Hematopoietic multipotent progenitor cell treated with erythropoietin and hydrocortisone succinate and interleukin-3 and kit ligand, for 17 days (in vitro differentiated cells): ENCODE measurements at places on chromosomes 11 and 22.

DNA sequence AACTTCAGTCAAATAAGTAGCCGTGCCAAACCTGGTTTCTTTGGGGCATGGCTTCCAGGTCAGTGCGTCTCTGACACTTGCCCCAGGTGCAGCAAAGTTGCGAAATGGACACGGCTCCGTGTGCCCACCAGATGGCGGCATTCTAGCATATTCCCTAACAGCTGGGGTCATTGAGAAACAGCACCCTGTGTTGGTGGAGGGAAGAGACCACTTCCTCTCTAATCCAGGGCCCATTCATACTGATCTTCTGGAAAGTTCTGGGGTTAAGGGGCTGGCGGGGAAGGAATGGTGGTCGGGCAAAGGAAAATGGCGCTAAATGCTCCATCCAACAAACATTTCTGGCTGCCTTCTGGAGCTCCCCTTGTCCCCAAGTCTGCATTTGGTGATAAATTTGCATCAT, 141.2 kb upstream of the TIMP3 start:
- peak; percentile 31 for DNase-seq

DNA sequence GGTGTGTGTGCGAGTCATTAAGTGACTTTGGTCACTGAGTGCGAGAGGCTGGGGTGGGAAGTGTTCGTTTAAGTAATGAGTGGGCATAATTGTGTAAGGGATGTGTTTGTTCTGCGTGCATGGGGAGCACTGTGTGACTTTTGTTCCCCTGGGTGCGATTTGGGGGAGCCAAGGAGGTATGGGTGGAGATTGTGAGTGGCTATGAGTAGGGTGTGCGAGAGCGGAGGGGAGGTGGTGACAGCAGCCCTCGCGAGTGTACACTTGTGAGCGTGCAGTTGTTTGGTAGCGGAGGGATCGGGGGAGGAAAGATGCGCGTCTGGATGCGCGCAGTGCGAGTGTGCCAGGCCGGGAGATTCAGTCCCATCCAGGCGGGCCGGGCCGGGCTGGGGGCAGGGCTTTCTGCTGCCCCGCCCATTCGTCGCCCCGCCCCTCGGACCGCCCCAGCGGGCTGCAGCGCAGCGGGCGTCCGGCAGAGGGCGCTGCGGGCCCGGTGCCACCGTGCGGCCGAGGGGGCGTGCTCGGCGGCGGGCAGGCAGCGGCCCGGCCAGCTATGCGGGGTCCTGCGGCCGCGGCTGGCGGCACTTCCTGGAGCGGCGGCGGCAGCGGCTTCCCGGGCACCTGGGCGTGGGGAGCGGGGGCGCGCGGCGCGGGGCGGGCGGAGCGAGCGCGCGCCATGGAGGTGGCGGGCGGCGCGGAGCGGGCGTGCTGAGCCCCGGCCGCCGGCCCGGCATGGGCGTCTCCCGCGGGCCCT, at the start of gene DGKZ:
Gene DGKZ, plus strand, starts transcription at position 578 of the 751 bp plus-strand sequence. CDS start 197 bp downstream, outside the sequence.
- peak; percentile 90 for DNase-seq

GRCh38 chr11:101407324-101407723, 176.5 kb downstream of the TRPC6 start:
- no peak for DNase-seq

- DNase-seq, result no peak
Observed at GRCh38 chr11:120078397-120078796, 59.5 kb downstream of the TRIM29 start.

DNA sequence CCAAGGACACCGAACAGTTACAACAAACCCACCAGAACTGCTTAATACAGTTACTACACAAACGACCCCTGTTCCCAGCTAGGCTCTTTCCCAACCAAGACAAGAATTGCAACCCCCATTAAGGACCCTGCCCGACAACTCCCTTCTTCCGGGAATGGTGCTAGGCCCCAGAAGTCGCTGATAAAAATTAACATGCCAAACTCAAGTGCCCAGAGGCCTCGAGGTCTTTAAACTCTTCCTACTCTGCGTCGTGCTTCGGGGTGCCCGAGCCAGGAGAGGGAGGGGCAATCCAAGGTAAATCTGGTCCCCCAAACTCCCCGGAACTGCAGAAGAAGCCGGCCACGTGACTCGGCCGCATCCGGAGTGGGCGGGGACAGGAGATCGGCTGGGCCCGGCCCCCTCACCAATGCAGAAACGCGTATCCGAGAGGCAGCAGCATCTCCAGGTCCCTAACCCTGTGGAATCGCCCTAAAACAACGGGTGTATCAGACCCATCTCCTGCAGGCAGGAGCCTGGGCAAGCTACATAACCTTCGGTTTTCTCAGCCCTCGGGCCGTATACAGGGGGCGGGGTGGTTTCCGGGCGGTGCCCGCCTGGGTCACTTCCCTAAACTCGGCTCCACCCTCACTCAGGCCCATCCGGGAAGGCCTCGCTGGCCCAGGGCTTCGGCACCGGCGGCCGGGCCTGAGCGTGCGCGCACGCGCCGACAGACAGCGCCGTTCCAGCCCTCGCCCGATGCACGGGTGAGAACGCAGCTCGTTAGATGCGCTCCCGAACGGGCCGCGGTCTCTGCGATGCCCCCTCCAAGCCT, 1.1 kb downstream of the CFL1 start:
- peak; percentile 66 for DNase-seq

- DNase-seq, result no peak
Observed at GRCh38 chr11:74826901-74827300, 78.3 kb downstream of the RNF169 start.

GRCh38 chr22:33467080-33467479, 408.9 kb upstream of the SYN3 start:
- no peak for DNase-seq

DNA sequence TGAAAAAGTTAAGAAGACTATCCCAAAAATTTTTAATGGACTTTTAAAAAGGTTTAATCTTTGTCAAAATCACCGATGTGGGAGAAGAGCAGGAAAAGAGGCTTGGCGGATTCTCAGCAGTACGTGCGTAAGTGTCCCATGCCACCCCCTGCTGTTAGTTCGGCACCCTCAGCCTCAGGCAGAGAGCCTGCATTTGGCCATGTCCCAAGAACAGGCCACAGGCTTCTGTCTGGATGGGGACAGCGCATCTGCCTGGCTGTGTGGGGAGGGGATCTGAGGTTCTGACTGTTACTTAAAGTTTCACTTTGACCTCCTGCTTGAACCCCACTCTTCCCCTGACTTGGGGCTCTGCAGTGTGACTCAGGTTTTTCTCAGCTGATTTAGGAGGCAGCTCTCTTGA, 35.3 kb downstream of the EXT2 start:
- no peak for DNase-seq

DNA sequence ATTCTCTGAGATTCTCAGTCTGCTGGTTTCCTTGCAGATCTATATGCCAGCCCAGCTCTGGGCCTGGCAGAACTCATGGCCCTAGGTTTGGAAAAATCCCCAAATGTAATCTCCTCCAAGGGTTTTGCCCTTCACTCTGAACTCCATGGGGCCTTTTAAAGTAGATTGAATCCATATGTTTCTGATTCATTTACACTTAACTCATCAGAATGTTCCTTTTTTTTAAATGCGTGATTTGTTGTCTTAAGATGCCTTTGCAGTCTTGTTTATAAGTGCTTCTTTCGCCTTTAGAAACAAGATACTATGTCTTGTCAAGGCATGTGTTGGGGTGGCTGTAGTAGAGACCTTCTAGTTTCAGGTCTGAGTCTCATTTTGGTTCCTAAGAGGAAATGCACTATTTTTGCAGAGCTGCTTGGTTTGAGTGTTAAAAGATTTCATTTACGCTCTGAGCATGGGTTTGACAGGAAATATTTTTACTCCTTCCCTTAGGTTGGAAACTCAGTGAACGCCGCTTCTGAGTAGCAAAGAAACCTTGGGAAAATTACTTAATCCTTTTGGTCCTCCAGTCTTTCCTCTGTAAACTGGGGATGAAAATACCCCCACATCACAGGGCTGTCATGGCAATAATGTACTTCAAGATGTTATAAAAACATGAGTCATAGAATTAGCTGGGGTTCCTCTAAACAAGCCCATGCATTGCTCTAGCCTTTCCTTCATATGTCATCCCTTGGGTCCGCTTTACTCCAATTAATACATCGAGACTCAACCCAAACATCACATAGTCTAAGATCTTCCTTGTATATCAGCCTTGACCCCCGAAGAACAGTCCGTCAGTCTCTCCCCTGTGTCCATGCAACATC, 83.5 kb downstream of the SNX19 start:
- DNase-seq, result no peak

DNA sequence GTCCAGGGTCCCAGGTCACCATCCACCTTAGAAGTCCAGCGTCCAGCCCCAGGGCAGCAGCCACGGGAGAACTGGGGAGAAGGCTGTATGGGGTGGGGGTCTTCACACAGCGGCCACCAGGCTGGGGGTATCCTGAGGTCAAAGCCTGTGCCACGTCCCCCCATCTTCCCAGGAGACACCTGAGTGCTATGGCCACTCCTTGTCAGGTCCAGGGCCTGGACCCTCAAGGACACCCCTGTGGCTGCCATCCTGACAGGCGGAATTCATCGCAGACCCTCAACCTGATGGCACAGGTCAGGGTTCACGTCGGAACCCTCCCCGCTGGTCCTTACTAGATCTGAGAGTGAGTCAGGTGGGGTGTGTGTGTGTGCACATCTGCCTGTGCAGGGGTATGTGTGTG, 18.6 kb downstream of the BRSK2 start:
- DNase-seq, result no peak

- no peak for DNase-seq
Observed at GRCh38 chr11:77345621-77346020, 44.1 kb upstream of the GDPD4 start.

- DNase-seq, result no peak
Observed at GRCh38 chr11:14539982-14540421, 19.8 kb upstream of the PSMA1 start.

- DNase-seq, result no peak
Observed at GRCh38 chr11:112537846-112538330, 277.2 kb upstream of the PLET1 start.

GRCh38 chr11:26365284-26365683, 33.4 kb downstream of the ANO3 start:
- no peak for DNase-seq

- DNase-seq, result peak; percentile 27
Observed at GRCh38 chr11:86196085-86196696, 48.4 kb upstream of the EED start.

DNA sequence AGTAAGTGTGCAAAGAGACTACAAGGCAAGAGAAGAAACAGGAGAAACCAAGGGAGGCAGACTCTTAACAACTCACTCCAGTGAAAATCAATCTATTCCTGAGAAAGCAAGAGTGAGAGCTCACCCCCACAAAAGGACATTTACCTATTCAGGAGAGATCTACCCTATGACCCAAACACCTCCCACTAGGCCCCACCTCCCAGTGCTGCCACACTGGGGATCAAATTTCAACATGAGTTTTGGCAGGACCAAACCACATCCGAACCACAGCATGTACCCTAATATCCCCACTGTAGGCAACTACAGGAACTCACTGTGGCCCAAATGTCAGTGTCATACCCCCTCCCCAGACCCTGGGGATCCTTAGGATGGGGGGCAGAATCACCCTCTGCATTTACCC, 526.2 kb upstream of the B3GAT1 start:
- DNase-seq, result no peak

- no peak for DNase-seq
Observed at GRCh38 chr11:31790649-31791048, 20.5 kb downstream of the PAX6 start.

GRCh38 chr11:121899520-121899919, 216.5 kb downstream of the BLID start:
- DNase-seq, result no peak

GRCh38 chr11:75964071-75964470, 149.1 kb downstream of the UVRAG start:
- DNase-seq, result no peak

DNA sequence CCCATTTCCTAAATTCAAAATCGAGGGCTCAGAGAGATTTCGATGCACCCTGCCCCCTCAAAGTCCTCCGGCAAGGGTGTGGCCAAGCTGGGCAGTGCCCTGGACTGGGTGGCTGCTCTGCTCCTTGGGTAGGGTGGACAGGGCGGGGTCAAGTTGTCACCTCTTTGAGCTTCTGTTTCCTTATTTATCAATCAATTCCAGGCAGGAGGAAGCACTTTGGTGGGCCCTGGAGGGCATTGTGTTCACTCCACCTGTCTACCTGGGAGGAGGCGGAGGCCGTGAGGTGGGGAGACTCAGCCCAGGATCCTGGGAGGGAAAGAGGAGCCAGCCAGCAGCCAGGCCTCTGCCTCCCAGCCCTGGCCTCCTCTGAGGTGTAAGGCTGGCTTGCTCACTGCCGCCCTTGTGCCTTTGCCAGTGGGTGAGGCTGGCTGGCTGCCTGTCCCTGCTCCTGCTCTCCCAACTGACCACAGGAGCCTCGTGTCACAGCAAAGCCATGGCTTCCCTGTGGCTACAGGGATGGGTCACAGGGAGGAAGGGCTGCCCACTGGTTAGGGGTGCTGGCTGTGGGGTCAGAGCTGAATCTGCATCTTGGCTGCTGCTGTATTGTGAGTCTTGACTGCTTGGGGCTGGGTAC, 25.5 kb upstream of the SHISAL1 start:
- DNase-seq, result no peak

GRCh38 chr11:105000167-105000566, 22.8 kb downstream of the CASP5 start:
- DNase-seq, result no peak

- peak; percentile 58 for DNase-seq
Observed at GRCh38 chr22:23684026-23684425, 6.8 kb upstream of the RGL4 start.
